ENCODE measurements at places on chromosomes 2 and 18. TPM values are rescaled to one million over a fixed set of nuclear protein-coding genes. Genes with fewer than 3 reads are reported as not detected.

The SAG gene
- not detected for total RNA-seq

The HTR2B gene
- total RNA-seq, result 159 TPM

The SPP2 gene
- total RNA-seq, result not detected

The POTEI gene
- total RNA-seq, result under 0.01 TPM

The TMEM37 gene
- total RNA-seq, result 1.3 TPM

The TNS1 gene
- total RNA-seq, result 147 TPM

The STARD6 gene
- not detected for total RNA-seq

DNA sequence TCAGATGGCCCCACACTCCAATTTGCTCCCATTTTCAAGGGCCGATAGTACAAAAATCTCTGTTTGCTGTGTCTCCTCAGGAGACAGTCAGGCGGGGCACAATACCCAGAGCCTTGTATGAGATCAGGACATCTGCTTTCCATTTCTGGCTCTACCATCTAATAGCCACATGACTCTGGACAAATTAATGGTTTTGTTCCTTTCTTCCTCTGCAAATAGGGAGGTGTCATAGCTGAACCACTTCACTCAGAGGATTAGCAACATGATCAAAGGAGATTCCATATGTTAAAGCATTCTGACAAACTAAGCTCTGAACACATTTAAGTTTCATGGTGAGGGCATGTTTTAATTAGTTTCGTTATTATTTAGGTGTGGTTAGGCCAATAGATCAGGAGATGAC, 602.1 kb upstream of the SYT4 start:
- DNase-seq, result no peak

- DNase-seq, result peak; percentile 14
These were observed 85.6 kb downstream of the MARCHF4 start for GRCh38 chr2:216286616-216287231.

DNA sequence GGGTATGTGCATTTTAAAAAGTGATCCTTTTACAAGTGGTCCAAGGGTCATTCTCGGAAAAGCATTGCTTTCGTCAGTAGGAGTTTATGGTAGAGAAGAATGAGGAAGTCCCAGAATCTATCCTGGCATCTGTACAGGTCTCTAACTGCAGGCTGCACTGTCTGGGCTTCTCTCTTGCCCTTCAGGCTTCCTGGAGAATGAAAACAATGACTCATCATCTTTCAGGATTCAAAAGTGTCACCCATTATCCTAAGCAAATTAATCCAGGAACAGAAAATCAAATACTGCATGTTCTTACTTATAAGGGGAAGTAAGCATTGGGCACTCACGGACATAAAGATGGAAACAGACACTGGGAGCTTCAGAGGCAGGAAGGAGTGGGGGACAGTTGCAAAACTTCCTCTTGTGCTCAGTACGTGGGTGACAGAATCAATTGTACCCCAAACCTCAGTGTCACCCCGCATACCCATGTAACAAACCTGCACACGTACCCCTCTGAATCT, 60.2 kb upstream of the TXNDC2 start:
- peak; percentile 98 for DNase-seq

DNA sequence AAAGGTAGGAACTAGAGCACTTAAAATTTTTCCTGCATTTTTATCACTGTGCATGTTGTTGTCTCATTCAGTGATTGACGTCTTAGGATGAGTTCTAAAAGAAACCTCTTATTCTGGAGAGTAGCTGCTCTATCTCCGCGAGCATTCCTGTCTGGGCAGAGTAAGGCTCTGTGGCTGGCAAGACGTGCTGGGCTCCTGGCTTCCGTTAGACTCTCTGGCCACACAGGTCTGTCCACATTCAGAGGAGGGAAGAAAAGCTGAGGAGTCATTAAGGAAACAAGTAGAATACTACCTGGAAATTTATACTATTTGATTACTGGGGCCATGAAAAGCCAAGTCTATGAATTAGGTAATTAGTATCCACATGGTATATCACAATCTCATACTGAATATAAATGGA, 138.0 kb upstream of the DNMT3A start:
- no peak for DNase-seq

DNA sequence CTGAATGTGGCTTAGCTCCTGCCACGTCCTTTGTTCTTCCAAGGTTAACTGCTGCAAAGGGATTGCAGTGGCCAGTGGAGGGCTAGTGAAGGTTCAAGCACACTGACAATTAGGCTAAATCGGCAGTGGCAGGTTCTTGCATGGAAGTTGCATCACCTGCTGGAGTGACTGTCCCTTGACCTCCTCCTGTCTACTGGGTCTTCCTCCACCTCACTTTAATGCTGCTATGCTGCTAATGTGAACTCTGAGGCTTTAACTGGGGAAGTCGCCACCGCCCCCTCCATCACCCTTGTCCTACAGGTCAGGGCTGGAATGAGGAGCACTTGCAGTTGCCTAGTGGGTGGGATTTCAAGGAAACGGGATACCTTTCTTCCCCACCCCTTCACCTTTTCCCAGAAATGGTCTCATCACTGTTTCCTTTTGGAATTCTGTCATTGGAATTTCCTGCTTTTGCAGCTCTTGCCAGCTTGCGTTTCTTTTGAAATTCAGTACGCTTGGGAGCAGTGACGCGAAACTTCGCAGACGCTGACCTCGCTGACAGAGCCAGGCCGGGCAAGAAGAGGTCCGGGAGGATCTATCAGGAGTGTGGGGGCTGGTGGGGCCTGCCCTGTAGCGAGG, 150.3 kb downstream of the SH3RF3 start:
- peak; percentile 80 for DNase-seq

DNA sequence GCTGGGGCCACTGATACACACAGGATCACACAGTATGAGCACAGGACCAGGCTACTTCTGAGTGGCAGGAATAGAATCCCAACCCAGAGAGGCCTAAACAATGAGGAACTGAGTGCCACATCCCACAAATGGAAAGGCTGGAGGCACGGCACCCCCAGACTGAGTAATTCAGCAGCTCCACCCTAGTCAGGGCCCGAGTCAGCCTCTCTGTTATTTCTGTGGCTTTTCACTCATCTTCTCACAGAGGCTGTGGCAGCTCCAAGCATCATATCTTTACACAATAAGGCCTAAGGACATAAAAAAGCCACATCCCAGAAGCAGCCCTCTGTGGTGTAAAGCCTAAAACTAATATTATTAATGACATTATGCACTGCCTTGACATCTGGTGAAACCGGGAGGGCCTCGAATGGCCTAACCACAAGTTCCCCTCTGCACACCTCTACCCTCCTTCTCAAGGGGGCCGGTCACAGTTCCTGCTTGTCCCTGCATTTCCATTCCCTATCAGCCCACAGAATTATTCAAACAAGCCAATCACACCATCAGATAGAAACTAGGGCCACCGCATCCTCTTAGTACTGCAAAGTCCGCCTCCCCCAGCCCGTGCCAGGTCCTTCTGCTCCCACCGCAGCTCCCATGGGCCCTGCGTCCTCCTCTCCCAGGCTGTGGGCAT, 12.5 kb upstream of the MAL start:
- DNase-seq, result no peak

DNA sequence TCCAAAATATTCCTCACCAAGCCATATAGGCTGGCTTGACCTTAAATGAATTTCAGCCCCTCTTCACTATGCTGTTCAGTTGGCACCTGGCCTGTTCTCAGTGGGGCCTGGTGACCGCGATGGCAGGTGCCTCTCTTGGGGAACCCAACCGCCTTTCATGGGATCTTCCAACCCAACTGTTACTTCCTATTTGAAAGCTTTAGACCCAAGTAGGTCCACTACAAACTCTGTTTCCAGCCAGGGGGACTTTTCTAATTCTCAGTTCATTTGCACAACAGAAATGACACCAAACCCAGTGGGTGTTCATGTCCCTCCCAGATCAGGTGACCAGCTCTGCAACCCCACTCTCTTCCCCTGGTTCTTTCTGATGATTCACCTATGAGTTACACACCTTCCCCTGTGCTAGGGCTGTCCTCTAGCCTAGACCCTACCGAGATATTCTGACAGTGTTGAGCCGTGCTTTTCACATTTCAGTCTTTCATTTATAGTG, 35.6 kb upstream of the NDUFV2 start:
- DNase-seq, result no peak

GRCh38 chr2:45040786-45041185, 31.5 kb upstream of the SIX2 start:
- no peak for DNase-seq

- DNase-seq, result no peak
These were observed 6.9 kb upstream of the GPR155 start for GRCh38 chr2:174493549-174494331.

GRCh38 chr18:37297106-37297505, 268.5 kb downstream of the CELF4 start:
- no peak for DNase-seq

DNA sequence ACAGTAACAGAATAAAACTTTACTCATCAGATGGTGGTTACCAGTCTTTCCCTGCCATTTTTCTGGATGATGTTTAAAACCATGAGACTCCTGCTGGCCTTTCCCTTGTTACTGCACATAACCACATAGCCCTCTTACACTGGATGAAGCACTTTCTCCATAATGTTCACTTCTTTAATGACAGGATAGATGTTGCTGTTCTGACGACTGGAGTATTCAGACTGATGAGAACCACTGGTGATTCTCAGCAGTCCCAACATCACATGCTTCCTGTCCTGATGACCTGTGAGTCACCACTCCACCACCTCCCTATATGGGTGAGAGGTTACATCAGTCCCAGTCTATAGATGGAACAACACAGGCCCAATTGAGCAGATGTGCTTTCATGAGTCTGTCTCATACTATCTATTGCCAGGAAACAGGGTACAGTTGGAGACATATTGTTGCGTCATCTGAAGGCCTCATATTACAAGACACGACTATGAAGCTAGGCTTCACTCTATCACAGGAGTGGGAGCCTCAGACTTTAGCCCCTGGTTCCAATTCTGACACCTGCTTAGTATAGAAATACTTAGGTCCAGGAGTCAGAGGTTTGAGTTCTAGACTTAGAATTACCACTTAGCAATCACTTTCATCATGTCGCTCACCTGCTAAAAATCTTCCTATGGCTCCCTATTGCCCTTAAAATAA, 145.7 kb upstream of the KLF7 start:
- peak; percentile 99 for DNase-seq

DNA sequence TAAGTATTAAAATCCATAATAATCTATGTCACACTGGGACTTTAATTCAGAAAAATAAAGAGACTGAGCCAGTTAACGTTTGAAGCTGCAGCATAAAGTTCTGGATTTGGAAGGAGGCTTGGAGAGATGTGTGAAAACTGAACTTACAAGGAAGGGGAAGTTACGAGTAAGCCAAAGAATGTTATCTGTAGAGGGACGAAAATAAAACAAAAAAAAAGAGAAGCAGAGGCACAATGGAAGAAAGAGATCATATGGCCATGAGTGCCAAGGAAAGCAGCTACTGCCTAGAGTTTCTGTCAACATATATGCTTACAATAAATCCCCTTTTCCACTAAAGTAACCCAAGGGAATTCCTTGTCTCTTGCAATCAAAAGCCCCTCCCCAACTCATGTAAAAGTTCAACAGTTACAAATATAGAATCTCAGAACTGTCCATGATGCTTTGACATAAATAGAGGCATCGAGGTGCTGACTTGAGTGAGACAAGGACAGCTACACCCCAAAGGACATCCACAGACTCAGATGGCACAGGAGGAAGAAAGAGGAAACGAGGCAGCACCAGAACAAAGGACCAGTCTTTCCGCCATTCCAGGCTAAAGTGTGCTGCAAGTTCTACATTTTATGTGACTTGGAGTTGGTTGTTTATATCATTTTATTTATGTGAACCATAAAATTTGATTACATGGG, 16.1 kb upstream of the ARL5A start:
- DNase-seq, result no peak

- no peak for DNase-seq
These were observed 2.1 kb downstream of the PROKR1 start for GRCh38 chr2:68645523-68645922.

DNA sequence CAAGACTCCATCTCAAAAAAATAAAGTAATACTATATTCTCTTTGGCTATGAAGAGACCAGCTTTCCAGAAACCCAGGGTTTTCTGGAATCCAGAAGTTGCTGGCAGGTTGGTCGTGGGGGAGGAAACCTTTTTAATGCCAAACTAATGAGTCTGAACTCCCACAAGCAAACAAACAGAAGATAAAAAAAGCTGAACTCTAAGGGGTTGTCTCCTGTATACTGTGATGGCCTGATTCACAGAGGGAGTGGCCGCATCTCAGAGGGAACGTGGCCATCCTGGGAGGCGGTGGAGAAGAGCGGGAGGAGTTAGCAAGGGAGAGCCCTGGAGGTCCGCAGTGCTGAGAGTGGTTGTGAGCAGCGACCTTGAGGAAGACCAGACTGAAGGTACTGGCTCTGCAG, 36.1 kb downstream of the LIMS1 start:
- DNase-seq, result peak; percentile 77

DNA sequence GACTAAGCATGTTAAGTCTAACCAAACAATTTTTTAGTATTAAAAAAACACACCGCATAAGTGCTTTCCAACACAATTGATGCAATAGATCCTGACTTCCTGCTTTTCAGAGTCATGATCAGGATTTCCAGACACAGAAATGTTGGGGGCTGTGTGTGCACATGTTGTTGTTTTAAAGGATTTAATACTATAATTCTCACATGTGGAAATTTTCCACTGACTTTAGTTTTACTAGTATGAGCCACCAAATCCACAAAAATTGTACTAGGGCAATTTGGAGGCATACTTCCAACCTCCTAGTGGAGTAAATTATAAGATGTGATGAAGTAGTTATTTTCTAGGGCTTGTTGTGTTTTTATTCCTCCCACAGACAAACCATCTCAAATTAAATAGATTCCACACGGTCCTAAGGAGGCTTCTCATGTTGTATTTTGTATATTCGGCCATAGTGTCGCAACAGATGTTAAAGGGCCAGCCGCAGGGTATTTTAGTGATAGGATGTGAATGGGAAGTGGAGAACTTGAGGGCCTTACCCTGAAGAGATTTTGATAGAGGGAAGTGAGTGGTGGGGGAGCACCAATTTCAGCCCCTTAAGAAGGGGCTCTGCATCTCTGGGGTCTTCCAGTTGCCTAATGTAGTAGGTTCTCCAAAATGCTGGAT, 108.9 kb upstream of the KLF7 start:
- peak; percentile 85 for DNase-seq

DNA sequence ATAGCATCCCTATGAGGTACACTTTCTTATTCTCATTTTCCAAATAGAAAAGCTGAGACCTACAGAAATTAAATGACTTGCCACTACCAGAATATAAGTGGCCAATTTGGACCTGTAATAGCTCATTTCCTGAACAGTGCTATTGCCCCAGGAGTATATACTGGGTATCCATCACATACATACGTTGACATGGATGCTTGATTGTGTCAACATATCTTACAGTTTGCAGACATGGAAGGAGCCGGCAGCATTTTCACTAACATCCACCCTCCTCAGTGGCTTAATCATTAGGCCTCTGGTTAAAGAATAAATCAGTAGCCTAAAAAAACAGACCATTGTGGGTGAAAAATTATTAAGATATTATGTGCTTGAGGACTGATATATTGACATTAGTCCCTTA, 829.3 kb downstream of the LRP1B start:
- no peak for DNase-seq

- no peak for DNase-seq
These were observed 831.7 kb upstream of the LRRTM1 start for GRCh38 chr2:81136296-81136695.

GRCh38 chr2:228987441-228988155, 283.5 kb downstream of the PID1 start:
- peak; percentile 62 for DNase-seq

DNA sequence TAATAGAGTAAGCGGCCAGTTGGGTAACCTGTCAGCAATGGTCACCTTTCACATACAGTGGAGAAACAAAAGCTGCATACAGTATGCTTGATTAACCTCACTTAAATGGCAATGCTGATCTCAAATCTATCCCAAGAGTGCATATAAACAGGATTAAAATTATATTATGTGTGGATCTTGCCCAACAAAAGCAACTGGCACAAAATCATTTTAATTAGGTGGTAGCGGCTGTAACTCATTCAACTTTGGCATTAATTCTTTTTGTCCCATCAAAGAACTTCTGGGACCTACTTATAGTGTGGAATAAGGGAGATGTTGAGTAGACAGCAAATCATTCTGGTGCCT, 167.8 kb upstream of the VRK2 start:
- no peak for DNase-seq
